IMR-90 (cell line): ENCODE measurements at places on chromosomes 4 and X.

DNA sequence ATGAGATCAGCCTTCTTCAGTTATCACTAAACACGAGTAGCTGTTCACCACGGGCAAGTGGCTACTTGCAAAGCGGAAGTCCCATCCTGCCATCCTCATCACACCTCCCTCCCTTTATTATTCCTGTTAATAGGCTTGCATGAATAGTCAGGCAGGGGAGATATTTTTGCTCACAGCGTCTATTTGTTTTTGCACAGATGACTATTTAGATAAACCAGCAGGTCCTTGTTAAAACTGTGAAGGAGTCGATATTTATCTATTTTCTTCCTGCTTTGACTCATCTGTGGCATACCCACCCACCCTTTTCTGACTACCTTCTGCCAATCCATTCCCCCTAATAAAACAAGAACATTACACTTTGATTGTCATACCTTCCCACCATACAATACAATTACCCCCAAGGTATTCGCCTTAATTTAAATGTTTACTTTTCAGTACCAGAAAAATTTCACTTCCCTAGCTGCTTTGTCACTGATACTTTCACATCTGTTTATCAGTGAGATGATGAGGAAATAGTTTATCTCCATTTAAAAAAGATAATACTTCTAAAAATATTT is 96.6 kb upstream of the BANK1 start:
- DNase-seq, result no peak

- peak; percentile 81 for DNase-seq
Observed at GRCh38 chr4:112817933-112818593, 181.1 kb downstream of the LARP7 start.

DNA sequence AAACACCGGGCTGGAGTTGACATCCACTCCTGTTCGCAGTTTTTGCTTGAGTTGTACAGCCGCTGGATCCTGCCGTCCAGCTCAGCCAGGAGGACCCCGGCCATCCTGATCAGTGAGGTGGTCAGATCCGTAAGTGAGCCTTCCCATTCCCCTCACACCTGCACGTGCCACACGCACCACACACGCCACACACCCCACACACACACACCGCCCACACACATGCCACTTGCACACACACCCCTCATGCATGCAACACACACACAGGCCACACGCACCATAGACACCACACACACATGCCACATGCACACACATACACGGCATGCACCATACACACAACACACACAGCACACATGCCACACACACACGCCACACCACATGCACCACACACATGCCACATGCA is 20.1 kb upstream of the MSANTD1 start:
- no peak for DNase-seq

- DNase-seq, result peak; percentile 75
Observed at GRCh38 chr4:53119680-53120079, 246.2 kb downstream of the SCFD2 start.

GRCh38 chrX:3195845-3196244 is 150.6 kb downstream of the MXRA5 start:
- no peak for DNase-seq

GRCh38 chr4:14749910-14750309 is 252.4 kb upstream of the CPEB2 start:
- DNase-seq, result no peak

GRCh38 chr4:7009564-7009963 is 33.6 kb upstream of the TADA2B start:
- no peak for DNase-seq

GRCh38 chrX:21926527-21927278 is 13.8 kb upstream of the SMS start:
- peak; percentile 99 for DNase-seq

- no peak for DNase-seq
Observed at GRCh38 chrX:16756724-16757123, 29.5 kb upstream of the TXLNG start.

- DNase-seq, result peak; percentile 12
Observed at GRCh38 chr4:42397635-42398170, 415 bp downstream of the SHISA3 start.

DNA sequence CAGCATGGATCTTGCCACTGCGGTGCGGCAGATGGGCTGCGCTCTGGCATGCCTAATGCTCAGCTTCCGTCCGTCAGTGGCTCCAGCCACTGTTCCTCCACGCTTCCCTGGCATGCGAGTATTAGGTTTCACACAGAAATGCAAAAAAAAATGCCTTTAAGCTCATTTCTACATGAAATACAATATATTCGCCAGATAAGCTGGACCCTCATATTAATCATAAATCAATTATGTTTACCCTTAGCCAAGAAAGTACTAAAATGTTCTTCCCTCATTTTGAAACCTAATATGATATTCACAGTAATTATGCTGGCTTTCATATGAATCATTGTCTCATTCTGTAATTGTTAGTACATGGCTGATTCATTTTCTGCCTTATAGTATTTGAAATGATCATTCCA is 115.5 kb upstream of the FAM241A start:
- DNase-seq, result no peak

GRCh38 chrX:133685822-133686221 is 270.5 kb upstream of the GPC4 start:
- no peak for DNase-seq

GRCh38 chr4:86595426-86595805 is 1.3 kb downstream of the PTPN13 start:
- DNase-seq, result peak; percentile 30

GRCh38 chrX:77167993-77168392 is 279.2 kb upstream of the FGF16 start:
- DNase-seq, result no peak

GRCh38 chr4:107956011-107956410 is 24.7 kb downstream of the CYP2U1 start:
- no peak for DNase-seq

- DNase-seq, result no peak
Observed at GRCh38 chr4:4985844-4986243, 33.4 kb downstream of the CYTL1 start.

GRCh38 chr4:177546745-177547144 is 104.5 kb upstream of the AGA start:
- peak; percentile 26 for DNase-seq

GRCh38 chrX:12580548-12580947 is 210.7 kb upstream of the PRPS2 start:
- peak; percentile 7 for DNase-seq

GRCh38 chrX:23578079-23578478 is 89.2 kb upstream of the PRDX4 start:
- no peak for DNase-seq

GRCh38 chr4:25439918-25440477 is 62.9 kb downstream of the ANAPC4 start:
- DNase-seq, result peak; percentile 68

GRCh38 chrX:646228-646495 is 15.6 kb downstream of the SHOX start:
- no peak for DNase-seq

DNA sequence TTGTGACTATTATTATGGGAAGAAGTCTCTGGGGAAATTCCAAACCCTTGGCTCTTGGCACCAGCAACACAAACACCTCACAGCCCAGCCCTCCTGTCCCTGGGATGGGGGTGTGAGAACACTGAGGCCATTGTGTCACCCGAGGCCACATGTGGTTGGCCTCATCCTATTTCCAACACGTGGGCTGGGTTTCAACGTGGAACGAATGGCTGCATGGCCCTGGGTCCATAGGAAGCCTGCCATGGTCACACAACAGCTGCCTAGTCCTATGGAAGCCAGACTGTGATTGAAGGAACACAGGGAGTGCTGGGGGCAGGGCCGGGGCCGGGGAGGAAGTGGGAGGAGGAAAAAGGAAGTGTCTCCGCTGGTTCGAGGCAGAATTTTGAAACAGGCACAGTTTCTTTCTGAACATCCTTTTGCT is 10.0 kb downstream of the CLCN4 start:
- no peak for DNase-seq

GRCh38 chrX:150486011-150486410 is 82.4 kb upstream of the MTM1 start:
- DNase-seq, result peak; percentile 59

DNA sequence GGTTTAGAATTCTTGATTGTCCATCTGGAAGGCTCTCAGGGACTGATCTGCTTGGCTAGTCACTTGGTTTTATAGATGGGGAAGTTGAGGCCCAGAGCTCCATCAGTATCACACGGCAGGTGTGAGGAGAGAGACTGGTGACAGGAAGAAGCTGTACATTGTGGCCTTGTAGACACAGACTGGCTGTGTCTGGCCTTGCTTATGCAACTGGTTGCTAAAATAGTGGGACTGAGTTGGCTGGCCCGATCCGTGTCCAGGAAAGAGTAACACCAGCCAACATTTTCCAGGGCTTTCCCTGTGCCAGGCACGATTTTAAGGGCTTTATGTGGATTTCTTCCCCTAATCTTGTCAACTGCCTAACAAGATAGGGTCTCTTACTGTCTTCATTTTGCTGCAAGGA is 2.8 kb downstream of the TBC1D14 start:
- DNase-seq, result no peak

DNA sequence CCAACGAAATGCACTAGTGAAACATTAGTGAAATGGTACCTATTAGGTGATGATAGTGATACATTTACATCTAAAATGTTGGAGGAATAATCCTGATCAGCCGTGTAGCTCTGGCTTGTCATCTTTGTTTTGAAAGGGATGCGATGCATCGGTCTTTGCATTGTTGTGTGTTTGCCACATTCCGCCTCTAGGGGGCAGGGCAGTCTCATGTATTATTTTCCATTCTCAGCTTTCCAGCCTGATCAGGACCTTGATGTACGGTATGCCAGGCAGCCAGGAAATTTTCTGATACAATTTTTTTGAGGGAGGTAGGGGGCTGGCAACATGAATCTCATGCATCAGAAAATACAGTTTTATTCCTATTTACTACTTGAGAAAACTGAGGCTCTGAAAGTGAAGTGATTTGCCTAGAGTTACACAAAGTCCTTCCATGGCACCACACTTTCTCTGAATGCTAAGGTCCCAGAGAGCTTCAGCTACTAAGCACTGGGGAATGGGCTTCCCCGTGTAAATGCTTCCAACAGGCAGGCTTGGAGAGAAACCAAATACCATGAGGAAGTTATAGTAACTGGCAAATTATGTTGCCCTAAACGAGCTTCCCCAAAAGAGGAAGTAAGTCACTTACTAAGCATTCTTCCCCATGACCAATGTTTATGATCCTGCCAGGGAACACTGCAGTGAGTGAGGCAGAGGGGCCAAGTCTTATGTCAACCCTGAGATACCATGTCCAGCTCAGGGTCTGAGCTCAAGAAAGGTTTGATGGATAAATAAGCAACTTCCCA is 31.8 kb upstream of the IQSEC2 start:
- DNase-seq, result peak; percentile 81

DNA sequence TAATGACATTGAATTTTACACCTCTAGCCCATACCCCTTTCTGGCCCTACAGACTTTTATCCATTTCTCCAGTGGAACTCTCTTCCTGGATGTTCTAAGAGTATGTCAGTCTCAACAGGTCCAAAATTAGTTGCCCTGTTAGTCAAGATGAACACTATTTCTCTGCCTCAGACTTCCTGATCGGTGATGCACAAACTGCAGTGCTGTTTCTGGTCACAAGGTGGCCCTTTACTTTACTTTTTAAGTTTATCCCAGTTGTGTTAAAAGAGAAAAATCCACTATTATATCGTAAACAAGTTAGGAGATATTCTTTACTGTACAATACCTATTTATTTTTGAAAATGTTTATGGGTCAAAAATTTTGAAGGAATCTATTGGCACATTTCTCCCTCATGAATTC is 13.1 kb downstream of the TCEAL7 start:
- DNase-seq, result peak; percentile 55

- DNase-seq, result no peak
Observed at GRCh38 chr4:10013722-10014121, 7.6 kb downstream of the SLC2A9 start.

DNA sequence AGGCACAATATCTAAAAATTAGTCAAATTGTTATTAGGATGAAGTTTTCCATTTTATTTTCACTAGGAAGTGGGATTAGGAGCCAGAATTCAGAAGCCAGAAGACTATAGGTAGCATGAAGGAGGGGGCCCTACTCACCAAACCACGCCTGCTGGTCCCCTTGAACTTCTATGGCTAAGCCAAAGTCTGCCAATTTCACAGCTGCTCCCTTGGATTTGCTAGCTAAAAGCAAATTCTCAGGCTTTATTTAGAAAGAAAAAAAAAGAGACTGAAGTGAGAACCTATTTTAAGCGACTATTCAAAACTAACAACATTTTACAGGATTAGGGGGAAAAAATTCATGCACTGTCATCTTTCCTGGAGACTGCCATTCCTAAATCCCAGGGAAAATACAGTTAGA is 224.3 kb downstream of the CAMK2D start:
- DNase-seq, result no peak

GRCh38 chr4:25172961-25173915 is 13.0 kb upstream of the SEPSECS start:
- peak; percentile 100 for DNase-seq

DNA sequence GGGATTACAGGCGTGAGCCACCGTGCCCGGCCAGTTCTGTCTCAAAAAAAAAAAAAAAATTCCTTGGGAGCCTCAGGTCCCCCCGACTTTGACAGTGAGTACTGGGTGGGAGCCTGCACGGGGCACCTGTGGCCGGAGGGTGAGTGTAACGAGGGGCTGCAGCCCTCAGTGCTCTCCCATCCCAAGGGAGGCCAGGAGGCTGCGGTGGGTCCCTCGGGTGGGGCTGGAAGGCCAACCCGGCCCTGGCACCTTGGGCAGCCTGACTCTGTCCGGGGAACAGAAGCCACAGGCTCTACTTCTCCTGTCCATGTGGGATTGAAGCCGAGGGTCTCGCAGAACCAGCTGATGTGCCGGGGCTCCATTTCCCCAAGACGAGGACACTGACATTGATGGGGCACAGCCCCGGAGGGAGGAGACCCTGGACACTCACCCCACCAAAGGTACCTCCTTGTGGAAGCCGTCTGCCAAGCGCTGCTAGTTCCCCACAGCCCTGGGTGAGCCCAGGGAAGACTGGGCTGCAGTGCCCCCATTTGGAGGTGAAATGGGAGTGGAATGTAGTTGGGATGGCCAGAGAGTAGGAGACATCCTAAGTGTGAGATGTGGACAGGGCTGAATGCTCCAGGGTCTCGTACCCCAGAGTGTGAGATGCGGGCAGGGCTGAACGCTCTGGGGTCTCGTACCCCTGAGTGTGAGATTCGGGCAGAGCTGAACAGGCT is 2.3 kb upstream of the SLC26A1 start:
- no peak for DNase-seq
